ENCODE measurements at places on chromosomes 2 and 18.

DNA sequence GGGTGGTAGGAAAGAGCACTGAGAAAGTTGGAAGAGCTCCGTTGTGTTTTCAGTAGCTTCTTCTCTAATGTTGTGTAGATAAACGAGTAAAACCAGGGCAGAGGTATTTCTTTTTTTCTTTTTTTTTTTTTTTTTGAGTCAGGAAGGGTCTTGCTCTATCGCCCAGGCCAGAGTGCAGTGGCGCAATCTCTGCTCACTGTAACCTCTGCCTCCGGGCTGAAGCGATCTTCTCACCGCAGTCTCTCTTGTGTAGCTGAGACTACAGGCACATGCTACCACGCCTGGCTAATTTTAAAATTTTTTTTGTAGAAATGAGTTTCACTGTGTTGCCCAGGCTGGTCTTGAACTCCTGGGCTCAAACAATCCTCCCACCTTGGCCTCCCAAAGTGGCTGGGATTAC lies 6.6 kb downstream of the GRHL1 start:
- no peak for DNase-seq

- no peak for DNase-seq
Observed at GRCh38 chr18:45168866-45169600, 446.2 kb upstream of the SLC14A2 start.

DNA sequence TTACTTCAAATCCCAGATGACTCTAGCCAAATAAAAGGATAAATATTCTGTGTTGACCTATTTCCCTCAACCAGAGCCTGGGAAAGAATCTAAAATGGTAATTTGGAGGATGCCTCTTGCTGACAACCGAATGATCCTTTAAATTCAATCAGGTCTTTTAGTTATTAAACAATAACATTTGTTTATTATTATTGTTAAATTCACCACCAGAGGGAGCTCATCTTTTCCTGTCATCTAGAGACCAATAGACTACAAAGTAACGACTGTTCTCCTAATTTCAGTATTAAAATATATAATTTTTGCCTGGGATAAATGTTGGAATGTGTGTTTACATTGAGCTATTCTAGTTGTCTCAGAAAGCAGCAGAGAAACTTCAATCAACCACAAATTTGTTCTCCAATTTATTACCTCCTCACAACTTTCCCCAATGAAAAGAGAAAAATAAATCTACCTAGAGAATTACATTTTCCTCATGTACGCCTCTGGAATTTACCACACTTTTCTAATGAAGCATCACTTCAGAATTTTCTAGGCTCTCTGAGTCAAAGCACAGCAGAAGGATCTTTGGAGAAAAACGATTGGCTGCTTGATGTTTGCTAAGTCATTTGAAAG lies 142.7 kb downstream of the SCG2 start:
- no peak for DNase-seq

DNA sequence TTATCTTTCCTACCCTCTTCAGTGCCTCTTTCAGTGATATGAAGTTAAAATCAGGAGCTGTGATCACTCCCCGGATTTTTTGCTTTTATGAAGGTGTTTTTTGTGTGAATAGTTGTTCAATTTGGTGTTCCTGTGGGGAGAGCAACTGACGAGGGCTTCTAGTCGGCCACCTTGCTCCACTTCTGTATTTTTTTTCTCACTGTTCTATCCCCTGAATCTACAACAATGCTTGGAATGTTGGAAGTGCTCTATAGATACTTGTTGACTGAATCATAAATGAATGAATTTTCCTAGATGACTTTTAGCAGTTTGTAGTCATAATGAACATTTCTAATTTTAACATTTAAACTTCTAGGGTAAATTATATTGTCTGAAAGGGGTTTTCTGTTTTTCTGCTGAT lies 247.3 kb downstream of the ZNF385B start:
- no peak for DNase-seq

GRCh38 chr2:1856475-1856874 lies 112.2 kb upstream of the PXDN start:
- DNase-seq = no peak

DNA sequence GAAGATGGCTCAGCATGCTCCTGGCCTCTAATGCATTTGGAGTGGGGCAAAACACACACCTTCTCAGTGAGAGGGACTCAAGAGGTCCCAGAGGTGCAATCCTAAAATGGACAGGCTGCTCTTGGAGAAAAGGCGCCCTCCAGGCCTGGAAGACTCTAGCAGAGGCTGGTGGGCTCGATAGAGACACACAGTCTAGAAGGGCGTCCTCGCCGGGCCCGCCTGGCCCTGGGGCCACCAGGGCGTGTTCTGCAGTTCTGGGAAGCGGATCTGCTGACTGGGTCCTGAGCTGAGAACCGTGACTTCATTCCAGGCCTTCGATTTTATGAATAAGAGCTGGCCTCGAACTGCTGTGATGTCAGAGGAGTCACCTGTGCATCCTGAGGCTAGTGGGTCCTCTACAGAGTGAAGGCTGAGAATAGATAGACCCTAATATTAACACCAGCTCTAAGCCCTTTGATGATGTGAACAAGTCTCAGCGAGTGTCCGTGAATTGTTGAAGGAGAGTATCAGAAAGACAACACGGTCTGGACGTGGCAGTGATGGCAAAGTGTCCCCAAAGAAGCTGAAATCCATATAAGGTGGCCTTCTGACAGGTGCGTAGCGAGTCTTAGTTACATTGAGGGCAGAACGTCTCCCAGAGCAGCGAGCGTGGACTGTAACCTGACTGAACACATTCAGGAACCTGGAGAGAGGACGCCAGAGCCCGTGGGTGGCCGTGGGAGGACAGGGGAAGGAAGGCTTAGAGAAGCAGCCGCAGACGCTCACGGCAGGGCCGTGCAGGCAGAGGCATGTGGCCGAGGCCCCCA lies 136.9 kb downstream of the PTGR3 start:
- no peak for DNase-seq

GRCh38 chr18:76953583-76954233 lies 131.4 kb downstream of the ZNF236 start:
- no peak for DNase-seq

GRCh38 chr2:84302513-84303412 lies 156.3 kb downstream of the SUCLG1 start:
- peak; percentile 2 for DNase-seq

DNA sequence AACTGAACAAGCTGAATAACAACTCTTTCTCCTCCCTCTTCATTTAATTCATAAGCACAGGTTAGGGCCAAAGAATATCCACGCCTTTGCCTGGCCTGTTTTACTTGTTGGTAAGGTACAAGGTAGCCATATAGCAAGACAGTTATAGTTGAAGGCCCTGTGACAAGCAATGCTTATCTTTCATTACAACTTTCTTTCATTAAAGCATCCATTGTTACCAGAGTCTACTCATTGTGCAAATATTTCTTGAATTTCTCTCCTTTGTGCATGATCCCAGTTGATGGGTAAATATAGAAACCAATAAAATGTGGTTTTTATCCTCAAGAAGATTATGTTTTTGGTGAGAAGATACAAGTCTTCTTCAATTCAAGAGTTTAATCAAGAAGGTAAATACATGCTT lies 140.2 kb downstream of the UBE2E3 start:
- no peak for DNase-seq

- DNase-seq = no peak
Observed at GRCh38 chr2:32061973-32062861, 1.1 kb upstream of the SPAST start.

- no peak for DNase-seq
Observed at GRCh38 chr2:9329497-9329896, 93.8 kb downstream of the ITGB1BP1 start.

- no peak for DNase-seq
Observed at GRCh38 chr2:61926531-61927477, 21.3 kb downstream of the COMMD1 start.

DNA sequence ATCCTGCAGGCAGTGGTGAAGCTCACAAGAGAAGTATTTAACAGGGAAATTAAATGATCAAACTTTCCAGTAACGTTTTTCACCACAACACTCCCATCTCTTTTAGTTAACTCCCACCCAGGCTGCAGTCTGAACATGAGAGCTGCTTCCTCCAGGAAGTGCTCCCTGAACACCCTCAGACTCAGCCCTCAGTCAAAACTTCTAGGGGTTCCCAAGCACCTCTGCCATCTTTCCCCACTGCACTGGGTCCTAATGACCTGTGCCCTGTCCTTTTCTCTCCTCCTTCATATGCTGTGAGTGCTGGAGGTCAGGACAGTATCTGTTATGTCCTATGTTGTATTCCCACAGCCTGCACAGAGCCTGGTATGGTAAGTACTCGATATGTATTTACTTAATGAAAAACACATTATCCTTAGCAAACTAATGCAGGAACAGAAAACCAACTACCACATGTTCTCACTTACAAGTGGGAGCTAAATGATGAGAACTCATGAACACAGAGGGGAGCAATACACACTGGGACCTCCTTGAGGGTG lies 49.2 kb upstream of the ASPRV1 start:
- DNase-seq = no peak

DNA sequence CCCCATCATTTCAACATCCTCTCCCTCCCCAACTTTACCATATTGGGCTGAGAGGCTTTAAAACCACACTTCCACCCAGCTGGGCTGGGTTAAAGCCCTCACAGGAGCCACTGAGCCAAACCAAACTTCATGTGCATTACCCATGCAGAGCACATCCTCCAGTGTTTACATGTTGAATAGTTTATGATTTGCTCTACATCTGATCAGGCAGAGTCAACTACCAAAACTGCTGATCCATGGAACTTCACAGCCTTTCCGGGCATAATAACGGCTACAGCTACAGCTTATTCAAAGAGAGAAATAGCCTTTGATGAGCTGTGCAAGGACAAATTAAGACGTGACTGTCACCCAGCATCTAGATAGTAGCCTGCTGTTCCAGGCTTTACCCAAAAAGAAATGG lies 39.0 kb downstream of the MAIP1 start:
- DNase-seq = no peak

- DNase-seq = no peak
Observed at GRCh38 chr2:121209014-121209610, 75.9 kb downstream of the TFCP2L1 start.

DNA sequence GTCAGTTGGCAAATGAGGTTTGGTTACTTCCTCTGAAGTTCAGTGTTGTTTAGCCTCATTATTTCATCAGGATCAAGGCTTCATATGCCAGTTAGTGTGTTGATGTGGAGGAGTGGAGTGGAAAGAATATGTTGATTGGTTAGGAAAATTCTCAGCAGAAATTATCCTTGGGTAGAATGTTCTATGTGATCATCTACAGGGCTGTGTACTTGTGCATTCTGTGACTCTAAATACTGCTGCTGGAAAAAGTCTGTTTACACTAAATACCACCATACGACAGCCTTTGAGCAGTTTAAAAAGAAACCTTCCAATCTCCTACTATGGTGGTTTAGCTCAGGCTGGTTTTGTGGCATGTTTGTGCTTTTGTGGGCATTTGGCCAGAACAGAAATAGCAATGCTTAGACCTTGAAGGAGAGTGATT lies 25.8 kb downstream of the CAB39 start:
- DNase-seq = no peak

DNA sequence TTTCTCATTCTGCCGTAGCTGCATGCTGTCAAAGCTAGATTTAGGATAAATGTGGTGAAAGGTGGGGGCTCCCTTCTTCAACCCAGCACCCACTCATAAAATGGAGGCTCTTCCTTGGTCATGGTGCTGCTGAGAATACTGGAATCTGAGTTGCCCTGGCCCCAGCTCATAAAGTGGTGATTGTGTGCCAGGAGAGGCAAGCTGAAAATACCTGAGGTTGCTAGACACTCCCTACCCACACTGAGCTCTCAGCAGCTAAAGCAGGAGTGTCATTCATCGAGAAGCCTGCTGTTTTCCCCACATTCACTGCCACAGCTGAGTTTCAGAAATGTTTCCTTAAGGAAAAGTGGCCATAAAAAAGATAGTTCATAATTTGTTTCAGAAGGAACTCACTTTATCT lies 297.1 kb upstream of the RBMS1 start:
- no peak for DNase-seq

Measured in T-helper 9 cell (primary cell).